HuH-7 (cell line): ENCODE measurements at places on chromosomes 11 and 22.
A peak's percentile ranks its signal among the peaks of the same experiment; 100 is the strongest.

GRCh38 chr11:104619751-104620150 lies 278.5 kb downstream of the CASP12 start:
- DNase-seq = no peak

GRCh38 chr22:45452565-45453379 lies 39.3 kb downstream of the RIBC2 start:
- no peak for DNase-seq

- DNase-seq = no peak
Measured at GRCh38 chr22:37970864-37971263, 13.5 kb downstream of the SOX10 start.

GRCh38 chr11:14182833-14183364 lies 176.1 kb downstream of the RRAS2 start:
- no peak for DNase-seq

DNA sequence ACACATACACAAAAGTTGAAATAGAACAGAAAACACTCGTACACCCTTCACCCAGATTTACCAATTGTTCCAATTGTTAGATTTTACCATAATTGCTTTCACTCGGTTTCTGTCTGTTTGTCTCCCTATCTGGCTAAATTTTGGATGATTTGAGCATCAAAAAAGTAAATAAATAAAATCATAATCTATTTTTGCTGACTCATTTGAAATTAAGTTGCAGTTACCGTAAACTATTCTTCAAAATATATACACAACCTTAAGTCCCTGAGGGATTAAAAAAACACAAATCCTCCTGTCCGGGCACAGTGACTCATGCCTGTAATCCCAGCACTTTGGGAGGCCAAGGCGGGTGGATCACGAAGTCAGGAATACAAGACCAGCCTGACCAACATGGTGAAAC lies 81.3 kb upstream of the SYT9 start:
- DNase-seq = no peak

- no peak for DNase-seq
Measured at GRCh38 chr22:28406246-28406645, 273.4 kb downstream of the TTC28 start.

GRCh38 chr11:45219411-45219810 lies 66.7 kb downstream of the SYT13 start:
- no peak for DNase-seq

GRCh38 chr11:44601471-44602370 lies 36.3 kb downstream of the CD82 start:
- DNase-seq = no peak

GRCh38 chr11:47980907-47981621 lies 705 bp downstream of the PTPRJ start:
- DNase-seq = peak; percentile 56
